ENCODE measurements at places on chromosomes 11 and 22.

GRCh38 chr22:24185001-24185500 lies 3.8 kb downstream of the SUSD2 start:
- no peak for DNase-seq

DNA sequence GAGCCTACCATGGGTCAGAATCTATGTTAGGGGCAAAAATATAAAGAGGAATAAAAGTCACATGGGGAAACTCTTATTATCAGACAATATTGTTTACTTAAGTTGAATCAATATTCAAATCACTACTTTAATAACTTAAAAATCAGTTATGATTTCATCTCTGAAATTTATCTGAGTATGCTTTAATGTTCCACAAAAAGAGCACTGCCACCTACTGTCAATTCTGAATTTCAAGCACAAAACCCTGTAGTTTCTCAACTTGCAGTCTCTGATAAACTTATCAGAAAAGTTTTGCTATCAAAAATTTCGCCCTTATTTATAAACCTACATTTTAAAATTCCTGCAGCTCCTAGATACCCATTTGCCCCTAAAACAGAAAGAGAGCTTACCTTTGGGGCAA lies 47.3 kb downstream of the RDX start:
- DNase-seq: no peak

- no peak for DNase-seq
Measured at GRCh38 chr11:35787013-35787504, 124.5 kb downstream of the TRIM44 start.

GRCh38 chr11:118996926-118997626 lies 862 bp upstream of the CENATAC start:
- peak; percentile 31 for DNase-seq

DNA sequence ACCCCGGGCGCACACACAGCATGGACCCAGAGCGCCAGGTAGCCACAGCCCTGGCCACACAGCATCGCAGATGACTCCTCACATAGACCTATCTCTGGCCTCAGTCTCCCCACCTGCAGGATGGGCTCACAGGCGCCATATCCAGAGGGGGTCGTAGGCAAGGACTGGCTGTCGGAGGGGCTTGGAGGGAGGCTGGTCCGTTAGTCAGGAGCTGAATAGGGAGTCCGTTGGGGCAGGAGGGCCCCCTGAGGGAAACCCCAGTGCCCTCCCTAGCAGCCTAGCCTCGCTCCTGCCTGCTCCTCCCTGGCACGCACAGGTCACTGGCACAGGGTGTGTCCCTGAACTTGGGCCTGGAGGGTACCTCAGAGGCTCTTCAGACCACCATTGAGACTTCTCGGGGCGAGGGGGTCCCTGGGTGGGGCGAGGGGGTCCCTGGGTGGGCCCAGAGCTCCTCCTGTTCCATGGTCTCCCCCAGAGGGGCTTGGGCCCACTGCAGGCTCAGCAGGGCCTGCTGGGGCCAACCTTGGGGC lies 2.0 kb downstream of the PLXNB2 start:
- DNase-seq: no peak

GRCh38 chr11:103541186-103541795 lies 432.1 kb downstream of the DYNC2H1 start:
- DNase-seq: no peak

GRCh38 chr11:14335712-14336111 lies 23.3 kb downstream of the RRAS2 start:
- DNase-seq: no peak

GRCh38 chr22:44729391-44730021 lies 22.9 kb upstream of the ARHGAP8 start:
- no peak for DNase-seq

DNA sequence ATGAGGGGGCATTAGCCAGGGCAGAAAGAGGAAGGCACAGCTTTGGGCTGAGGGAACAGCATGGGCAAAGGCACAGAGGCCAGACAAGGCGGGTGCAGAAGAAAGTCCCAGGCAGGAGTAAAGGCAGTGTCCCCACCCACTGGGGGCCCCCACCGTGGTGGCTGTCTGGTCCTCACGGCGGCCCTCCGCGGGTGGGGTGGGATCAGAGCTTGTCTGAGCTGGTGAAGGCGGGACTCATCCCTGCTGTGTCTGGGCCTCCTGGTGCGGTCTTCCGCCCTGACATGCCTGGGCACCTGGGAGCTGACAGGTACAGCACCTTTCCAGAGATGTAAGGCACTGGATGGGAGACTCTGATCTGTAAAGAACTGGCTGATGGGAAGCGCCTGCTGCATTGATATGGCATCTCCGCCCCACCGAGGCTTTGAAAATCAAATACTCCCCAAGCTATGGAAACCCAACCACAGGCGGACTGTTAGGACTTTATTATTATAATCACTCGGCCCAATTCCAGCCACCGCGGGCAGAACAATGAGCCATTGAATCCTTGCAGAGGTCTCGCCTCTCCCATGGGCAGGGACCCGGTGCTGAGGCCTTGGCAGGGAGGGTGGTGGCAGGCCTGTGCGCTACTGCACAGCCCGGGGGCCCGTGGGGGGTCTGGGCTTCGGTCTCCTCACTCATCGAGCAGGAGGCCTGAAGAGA lies 14.2 kb upstream of the GNB1L start:
- DNase-seq: no peak

GRCh38 chr22:32016081-32016480 lies 27.0 kb upstream of the SLC5A1 start:
- DNase-seq: no peak

GRCh38 chr11:111834432-111835163 lies 36.8 kb downstream of the ALG9 start:
- no peak for DNase-seq

DNA sequence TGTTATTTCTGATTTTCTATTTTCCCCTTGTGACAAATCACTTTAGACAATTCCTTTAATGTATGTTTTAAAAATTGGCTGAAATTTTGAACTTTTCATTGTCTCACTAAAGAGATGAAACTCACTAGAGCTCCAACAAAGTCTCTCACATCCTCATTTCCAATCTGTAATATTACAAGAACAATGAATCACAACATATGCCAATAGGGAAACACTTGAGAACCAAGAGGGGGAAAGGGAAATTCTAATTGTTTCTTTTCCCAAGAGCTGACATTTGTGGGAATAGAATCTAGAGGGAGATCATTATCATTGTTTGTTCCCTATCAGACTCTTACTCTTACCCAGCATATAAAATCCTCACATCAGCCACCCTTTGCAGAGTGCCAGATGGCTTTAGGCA lies 28.2 kb downstream of the OR10D3 start:
- no peak for DNase-seq

- DNase-seq: no peak
Measured at GRCh38 chr11:121606354-121606753, 153.6 kb upstream of the SORL1-AS1 start.

- no peak for DNase-seq
Measured at GRCh38 chr11:9681583-9682372, 17.9 kb downstream of the SWAP70 start.

GRCh38 chr11:119992171-119993051 lies 145.5 kb downstream of the TRIM29 start:
- DNase-seq: no peak

- DNase-seq: no peak
Measured at GRCh38 chr11:121029813-121030445, 6.0 kb downstream of the TBCEL start.

GRCh38 chr11:70757241-70757640 lies 358.9 kb downstream of the CTTN start:
- no peak for DNase-seq

GRCh38 chr11:108364159-108364558 lies 103.2 kb downstream of the C11orf65 start:
- DNase-seq: no peak

DNA sequence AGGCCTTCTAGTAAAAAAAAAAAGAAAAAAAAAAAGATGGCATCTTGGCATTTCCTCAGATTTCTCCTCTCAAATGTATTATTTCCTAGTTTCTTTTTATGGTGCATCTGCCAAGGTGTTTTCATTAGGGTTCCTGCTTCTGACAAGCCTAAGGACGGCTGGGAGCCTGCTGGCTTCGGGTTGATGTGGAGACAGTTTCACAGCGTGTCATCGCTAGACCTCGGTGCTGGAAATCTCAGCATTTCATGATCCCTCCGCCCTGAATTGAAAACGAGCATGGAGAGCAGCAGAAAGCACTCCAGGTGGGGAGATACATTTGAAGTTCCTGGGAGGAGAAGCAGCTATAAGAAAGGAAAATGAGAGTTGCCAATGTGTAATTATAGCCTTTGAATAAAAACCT lies 283.9 kb upstream of the CNTN5 start:
- DNase-seq: no peak

DNA sequence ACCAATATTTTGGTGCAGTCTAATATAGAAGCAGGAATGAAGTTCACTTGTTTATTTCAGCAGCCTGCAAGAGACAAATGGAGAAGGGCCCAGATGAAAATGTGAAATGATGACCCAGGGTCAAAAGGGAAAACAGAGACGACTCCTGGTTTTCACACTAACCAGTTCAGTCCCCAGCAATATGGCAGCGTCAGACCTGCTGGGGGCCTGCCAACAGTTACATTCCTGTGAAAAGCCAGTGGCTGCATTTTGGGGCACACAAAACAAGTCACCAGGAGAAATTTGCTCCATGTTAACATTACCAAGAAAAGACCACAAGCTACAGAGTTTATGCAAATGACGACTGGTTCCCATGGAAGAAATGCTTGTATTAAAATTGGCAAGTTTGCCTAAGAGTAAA lies 80.2 kb downstream of the CCDC34 start:
- DNase-seq: no peak

DNA sequence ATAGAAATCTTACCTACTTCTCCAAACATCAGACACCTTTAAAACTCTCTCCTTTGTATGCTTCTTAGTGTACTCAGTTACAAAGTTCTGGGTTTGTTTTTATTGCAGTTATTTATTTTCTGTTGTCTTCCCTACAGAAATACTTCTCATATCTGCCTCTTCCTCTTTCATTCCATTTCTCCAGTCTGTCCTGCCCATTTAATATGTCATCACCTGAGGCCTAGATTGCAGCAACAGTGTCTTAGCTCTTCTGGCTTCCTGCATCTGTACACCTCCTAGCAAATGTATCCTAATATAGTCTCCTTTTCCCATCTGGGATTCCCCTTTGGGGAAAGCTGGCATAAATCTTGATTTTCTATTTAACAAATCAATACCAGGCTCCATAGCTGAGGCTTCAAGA lies 34.9 kb upstream of the PCF11 start:
- no peak for DNase-seq

DNA sequence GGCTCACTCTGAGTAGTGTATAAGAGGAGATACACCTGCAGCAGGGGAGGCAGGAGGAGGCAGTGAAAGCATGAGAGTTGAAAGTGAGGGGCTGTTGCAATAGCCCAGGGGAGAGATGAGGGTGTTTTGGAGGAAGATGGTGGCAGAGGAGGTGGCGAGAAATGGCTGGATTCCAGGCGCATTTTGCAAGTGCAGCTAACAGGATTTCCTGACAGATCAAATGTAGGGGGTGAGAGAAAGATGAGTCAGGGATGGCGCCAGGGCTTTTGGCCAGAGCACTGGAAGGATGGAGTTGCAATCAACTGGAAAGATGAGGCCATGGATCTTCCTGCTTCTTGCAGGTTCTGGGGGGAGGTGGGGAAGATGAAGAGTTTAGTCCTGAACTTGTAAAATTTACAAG lies 16.8 kb upstream of the TSPAN18 start:
- DNase-seq: no peak

DNA sequence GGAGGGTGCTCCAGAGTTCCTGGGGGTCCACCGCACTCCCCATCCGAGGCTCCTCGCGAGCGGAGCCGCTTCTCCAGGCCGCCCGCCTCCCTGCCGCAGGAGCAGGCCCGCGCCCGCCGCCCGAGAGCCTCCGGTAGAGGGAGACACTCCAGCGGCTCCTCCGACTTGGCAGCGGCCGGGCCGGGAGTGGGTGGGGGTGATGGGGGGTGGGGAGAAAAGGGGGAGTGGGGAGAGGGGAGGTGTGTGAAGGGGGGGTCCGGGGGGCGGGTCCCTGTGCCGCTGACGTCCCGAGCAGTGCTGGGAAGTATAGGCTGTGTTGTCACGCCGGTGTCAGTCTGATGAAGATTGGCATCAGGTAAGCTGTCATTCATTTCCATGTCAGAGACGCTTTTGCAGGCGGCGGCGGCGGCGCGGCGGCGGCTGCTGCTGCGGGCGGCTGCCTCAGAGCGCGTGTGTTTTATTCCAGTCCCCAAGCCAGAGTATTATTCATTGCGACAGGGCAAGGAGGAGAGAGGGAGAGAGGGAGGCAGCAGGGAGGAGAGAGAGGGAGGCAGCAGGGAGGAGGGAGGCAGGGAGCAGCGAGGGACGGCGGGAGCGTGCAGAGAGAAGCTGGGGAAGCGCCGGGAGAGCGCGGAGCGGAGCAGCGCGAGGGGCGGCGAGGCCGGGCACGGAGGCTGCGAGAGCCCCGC lies at the start of gene PKNOX2:
PKNOX2 (plus strand) TSS at position 330 of the 689 bp plus-strand sequence. CDS start 186,555 bp downstream, outside the sequence.
- peak; percentile 72 for DNase-seq

GRCh38 chr11:116353589-116353988 lies 419.2 kb downstream of the BUD13 start:
- DNase-seq: no peak

- DNase-seq: no peak
Measured at GRCh38 chr22:41579997-41580355, 9.7 kb downstream of the PMM1 start.

GRCh38 chr22:31138126-31138525 lies 2.2 kb downstream of the PLA2G3 start:
- no peak for DNase-seq

GRCh38 chr11:69170704-69171103 lies 15.0 kb downstream of the SMIM38 start:
- no peak for DNase-seq

- no peak for DNase-seq
Measured at GRCh38 chr11:9344061-9344680, 29.8 kb upstream of the TMEM41B start.

GRCh38 chr22:30078320-30079311 lies 1.6 kb upstream of the HORMAD2 start:
- DNase-seq: no peak

DNA sequence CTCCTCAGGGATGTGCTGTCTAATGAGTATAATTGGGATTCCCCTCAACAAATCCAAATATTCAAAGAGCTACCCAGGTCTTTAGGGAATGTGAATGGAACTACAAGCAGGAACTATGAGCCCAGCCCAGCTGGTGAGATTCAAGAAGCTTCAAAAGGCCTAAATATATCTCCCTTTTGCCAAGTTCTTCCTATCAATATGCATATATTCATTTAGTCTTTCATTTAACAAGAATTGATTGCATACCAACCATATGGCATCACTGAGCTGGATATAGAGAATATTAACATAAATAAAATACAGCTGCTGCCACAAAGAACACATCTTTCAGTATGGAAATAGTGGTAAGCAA lies 58.9 kb upstream of the PRSS23 start:
- no peak for DNase-seq

GRCh38 chr11:19571906-19572305 lies 140.7 kb upstream of the NAV2 start:
- no peak for DNase-seq

All from stimulated activated naive CD4-positive, alpha-beta T cell treated with Interleukin-2 at 50 U/mL for 16 hours (primary cell).